ENCODE measurements at places on chromosomes 7 and 10. TPM values are rescaled to one million over a fixed set of nuclear protein-coding genes. Genes with fewer than 3 reads are reported as not detected.

The EGR2 gene
- 0.52 TPM for total RNA-seq

The FXYD4 gene
- not detected for total RNA-seq

The PRRT4 gene
- 1.6 TPM for total RNA-seq

The C7orf57 gene
- total RNA-seq = not detected

The CRPPA gene
- total RNA-seq = 8.3 TPM

The GRID2IP gene
- not detected for total RNA-seq

The FAM25C gene
- total RNA-seq = not detected

The FHIP2A gene
- total RNA-seq = 26.6 TPM

The CYP3A4 gene
- not detected for total RNA-seq

The H2BK1 gene
- not detected for total RNA-seq

The COL1A2 gene
- total RNA-seq = 96.6 TPM

The TRPV5 gene
- total RNA-seq = not detected

The SLC13A1 gene
- not detected for total RNA-seq

The LANCL2 gene
- 7.9 TPM for total RNA-seq

The FRAT1 gene
- total RNA-seq = 4.2 TPM

The AUTS2 gene
- total RNA-seq = 10.5 TPM

The ITPRID1 gene
- total RNA-seq = not detected

The AGR3 gene
- total RNA-seq = not detected

The GALNT11 gene
- 18.6 TPM for total RNA-seq

The ACSM6 gene
- not detected for total RNA-seq

The MYPN gene
- 124 TPM for total RNA-seq

The ELMO1 gene
- total RNA-seq = 10.0 TPM

The VWA2 gene
- total RNA-seq = not detected

The FGFBP3 gene
- 0.22 TPM for total RNA-seq

The PSD gene
- total RNA-seq = 0.93 TPM

The UCMA gene
- not detected for total RNA-seq

The NPY gene
- not detected for total RNA-seq

The EPDR1 gene
- 74.4 TPM for total RNA-seq

The SHH gene
- total RNA-seq = not detected

The POLR2J gene
- total RNA-seq = 55.8 TPM

The GHRHR gene
- not detected for total RNA-seq

The NPSR1 gene
- total RNA-seq = not detected

The DGKB gene
- total RNA-seq = 0.30 TPM

The ADARB2 gene
- 0.11 TPM for total RNA-seq

The HDAC9 gene
- total RNA-seq = 39.6 TPM

The FGL2 gene
- 10.6 TPM for total RNA-seq

The CLDN4 gene
- total RNA-seq = 0.27 TPM

The SNCG gene
- total RNA-seq = 14.7 TPM

The ELAPOR2 gene
- 3.9 TPM for total RNA-seq

The PDK4 gene
- total RNA-seq = 325 TPM

The STEAP2 gene
- total RNA-seq = 6.1 TPM

The PLXDC2 gene
- total RNA-seq = 16.6 TPM

The CPVL gene
- total RNA-seq = 86.3 TPM

The STX1A gene
- total RNA-seq = 2.9 TPM

The ETV1 gene
- 59.7 TPM for total RNA-seq
